ENCODE measurements at places on chromosomes 1 and 21.

DNA sequence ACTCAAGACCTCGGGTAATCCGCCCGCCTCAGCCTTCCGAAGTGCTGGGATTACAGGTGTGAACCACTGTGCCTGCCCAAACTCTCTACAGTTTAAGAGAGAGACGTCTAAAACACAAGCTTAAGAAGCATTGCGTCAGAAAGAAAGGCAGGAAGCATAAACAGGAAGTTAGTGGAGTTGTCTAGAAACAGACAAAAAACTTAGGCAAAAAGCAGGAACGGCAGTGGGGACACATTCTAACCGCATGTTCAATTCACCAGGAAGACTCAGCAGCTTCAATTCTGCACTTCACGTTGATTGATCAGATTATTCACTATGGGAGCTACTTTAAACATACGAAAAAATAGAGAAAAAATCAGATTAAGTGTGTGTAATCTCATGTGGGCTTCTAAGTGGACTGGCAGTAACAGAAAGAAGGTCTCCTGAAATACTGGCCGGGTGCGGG lies 7.4 kb downstream of the CFAP74 start:
- no peak for DNase-seq

DNA sequence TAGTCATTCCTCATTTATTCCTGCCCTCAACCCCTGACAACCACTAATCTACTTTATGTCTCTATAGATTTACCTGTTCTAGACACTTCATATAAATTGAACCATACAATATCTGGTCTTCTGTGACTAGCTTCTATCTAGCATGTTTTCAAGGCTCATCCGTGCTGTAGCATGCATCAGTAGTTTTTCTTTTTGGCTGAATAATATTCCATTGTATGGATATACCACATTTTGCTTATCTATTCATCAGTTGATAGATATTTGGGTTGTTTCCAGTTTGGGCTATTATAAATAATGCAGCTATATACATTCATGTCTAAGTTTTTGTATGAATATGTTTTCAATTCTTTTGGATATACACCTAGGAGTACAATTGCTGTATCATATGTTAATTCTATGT lies 101.5 kb downstream of the HFM1 start:
- DNase-seq = no peak

DNA sequence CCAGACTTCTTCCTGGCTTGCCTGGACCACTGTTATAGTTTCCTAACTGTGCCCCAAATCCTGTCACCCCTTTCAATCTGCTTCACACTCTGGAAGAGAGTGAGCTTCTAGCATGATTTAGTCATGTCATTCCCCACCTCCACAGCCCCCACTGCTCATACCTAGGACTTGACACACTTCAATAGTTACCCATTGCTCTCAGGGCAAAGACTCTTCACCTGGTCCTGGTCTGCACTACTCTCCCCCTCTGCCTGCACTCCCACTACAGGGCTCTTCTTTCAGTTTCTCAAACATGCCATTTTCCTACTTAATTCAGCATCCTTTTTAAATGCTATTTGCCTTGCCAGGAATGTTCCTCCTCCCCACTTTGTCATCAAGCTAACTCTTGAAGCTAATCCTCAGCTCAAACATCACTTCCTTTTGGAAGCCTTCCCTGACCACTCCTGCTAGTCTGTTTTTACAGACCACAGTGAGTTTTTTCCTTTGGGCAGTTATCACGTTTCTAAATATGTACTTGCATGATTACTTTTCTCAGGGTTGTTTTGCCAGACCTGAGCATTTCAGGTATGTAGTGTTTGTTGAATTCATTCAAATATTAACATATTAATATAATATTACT lies 24.7 kb downstream of the CYP2J2 start:
- no peak for DNase-seq

DNA sequence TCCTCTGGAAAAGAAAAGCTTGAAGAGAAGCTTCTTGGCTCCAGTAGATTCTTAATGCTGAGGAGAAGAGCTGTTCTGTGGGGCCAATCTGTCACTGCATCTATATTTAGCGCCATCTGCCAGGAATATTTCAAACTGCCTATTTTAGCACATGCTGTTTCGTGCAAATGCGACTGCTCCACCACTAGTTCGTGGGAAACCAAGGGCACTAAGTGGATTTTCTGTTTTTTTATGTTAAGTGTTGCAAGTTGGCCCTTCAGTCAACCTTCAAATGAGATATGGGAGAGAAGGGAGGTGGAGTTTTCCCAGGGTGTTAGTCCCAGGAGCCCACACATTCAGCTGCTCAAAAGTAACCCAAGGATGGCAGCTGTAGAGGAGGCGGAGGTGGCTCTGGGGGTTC lies 91.9 kb downstream of the TSEN15 start:
- peak; percentile 50 for DNase-seq

- DNase-seq = no peak
Measured at GRCh38 chr1:199246716-199247115, 607.9 kb downstream of the PTPRC start.

GRCh38 chr1:167909691-167910180 lies 4.2 kb downstream of the ADCY10 start:
- no peak for DNase-seq

- DNase-seq = no peak
Measured at GRCh38 chr21:18373606-18374005, 30.0 kb downstream of the TMPRSS15 start.

All from AG08395 (cell line).